ENCODE measurements at places on chromosomes 12 and 14.

DNA sequence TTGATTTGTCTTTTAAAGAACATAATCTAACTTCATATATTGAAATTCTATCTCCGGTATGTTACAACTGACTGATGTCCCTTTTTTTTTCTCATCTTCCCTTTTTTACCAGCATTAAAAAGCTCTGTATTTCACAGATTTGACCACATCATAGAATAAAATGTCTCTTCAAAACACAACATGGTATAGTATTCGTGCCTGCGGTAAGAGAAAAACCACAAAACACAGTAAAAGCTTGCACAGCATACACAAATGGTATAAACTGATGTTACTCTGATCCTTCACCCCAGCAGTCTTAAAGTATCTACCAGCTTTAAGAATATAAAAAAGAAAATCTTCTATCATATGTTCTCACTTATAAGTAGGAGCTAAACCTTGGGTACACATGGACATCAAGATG is 83.4 kb downstream of the HECTD1 start:
- no peak for DNase-seq

- no peak for DNase-seq
Measured at GRCh38 chr14:83312511-83312910, 1778.9 kb upstream of the SEL1L start.

GRCh38 chr14:69663300-69663643 is 51.9 kb downstream of the SUSD6 start:
- no peak for DNase-seq

DNA sequence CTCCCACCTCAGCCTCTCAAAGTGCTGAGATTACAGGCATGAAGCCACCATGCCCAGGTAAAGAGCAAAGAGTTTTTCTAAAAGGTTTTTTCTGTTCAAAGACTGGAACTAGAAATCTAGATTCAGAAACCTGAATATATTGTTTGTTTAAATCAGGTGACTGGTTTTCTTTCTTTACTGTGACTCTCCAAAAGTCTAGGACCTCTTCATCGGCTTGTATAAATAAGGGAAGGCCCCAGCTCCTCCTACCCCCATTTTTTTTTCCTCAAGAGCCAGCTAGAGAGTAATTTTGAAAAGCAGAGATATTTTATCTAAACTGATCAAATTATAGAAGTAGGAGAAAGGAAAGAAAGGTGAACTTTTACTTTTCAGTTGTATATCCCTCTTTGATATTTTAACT is 48.0 kb downstream of the TMEM116 start:
- DNase-seq: no peak
